Activated naive CD4-positive, alpha-beta T cell (primary cell): ENCODE measurements at places on chromosomes 3 and 15.

- DNase-seq = no peak
Measured at GRCh38 chr3:39937874-39938273, 128.5 kb downstream of the MYRIP start.

GRCh38 chr15:39852250-39852649 lies 67.8 kb downstream of the GPR176 start:
- no peak for DNase-seq

DNA sequence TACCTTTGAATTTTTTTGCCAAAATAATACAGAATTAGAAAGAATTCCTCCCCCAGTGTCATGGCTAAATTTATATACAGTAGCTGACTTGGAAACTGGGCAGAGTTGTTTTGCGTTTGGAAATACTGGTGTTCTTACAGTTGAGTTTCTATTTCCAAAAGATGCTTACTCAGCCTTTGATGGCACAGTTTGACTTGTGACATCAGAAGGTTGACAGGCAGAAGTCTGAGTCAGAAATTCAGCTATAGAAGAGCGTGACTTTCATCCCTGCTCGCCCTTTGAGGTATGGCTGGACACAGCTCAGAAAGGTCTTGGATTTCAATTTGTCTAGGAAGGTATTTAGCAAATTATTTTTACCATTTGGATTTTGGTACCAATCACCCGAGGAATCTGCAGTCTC lies 175.8 kb downstream of the VGLL4 start:
- DNase-seq = no peak

DNA sequence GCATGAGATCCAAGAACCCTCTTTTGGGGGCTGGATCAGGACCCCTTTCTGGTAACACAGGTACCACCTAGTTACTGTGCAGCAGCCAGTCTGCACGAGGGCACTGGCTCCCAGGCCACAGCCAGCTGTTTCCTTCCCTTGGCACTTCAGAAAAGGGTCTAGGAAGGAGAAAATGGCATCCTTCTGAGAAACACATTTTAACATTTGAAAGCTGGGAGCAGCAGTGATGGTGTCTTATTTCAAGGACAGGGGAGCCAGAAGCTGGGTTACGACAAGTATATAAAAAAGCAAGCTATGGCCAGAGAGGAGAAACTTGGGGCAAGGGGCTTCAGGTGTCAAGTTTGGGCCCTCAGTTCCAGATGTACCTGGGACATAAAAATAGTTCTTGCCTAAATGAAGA lies 282.8 kb downstream of the CTNNB1 start:
- DNase-seq = no peak

GRCh38 chr3:107644631-107645030 lies 121.9 kb downstream of the BBX start:
- DNase-seq = no peak

DNA sequence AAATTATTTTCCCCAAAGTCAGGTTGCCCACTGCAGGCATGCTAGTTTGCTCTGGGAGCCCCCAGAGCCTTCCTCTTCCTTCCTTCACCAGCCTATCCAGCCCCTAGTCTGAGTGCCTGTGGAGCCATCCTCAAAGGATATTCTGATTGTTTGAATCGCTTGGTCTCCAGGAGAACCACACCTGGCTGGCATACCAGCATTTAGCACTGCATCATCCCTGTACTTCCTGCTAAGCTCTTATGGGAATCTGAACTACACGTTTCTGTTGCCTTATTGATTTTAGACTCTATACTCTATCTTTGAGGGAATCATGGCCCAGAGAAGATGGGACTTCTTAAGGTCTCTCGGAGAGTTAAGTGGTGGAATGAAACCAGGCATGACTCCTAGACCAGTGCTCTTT lies 26.3 kb downstream of the ZBTB38 start:
- DNase-seq = no peak

DNA sequence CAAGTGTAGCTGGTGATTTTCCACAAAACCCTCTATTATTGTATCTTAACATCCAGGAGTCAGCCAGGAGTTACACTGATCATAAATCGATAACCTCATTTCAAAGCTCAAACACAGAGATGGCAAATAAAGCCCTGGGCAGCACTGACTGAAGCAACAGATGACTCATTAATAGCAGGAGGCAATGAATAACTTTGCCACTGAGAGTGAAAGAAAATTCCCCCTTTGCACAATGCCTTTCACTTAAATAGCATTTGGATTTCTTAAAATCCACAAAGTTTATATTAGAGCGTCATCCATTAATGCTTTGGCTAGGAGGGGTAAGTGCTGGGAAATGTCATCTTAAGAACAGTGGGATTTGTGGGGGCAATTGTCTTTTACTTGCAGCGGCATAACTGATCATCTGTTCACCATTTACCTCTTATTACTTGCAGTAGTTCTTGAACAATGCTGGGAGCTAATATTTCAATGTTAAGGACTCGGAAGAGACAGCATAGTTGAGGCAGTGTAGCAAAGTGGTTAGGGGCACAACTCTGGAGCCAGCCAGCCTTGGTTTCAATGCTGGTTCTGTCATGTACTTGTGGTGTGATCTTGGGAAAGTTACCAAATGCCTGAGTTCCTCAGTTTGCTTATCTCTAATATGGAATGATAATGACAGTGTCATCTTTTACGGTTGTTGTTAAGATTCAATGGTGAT lies 630.4 kb upstream of the TBL1XR1 start:
- DNase-seq = no peak

- DNase-seq = no peak
Measured at GRCh38 chr15:100889385-100890050, 9.9 kb downstream of the ALDH1A3 start.

DNA sequence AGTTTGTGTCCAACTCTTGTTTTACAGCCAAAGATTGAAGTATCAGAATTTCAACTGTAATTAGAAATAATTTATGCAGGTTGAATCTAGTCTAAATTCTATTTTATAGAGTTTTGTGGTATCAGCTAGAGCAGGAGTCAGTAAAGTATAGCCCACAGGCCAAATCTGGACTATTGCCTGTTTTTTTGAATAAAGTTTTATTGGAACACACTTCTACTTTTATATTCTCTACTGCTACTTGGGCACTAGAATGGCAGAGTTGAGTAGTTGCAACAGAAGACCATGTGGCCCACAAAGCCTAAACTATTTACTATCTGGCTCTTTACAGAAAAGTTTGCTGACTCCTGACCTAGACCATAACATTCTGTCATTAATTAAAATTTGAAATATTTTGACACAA lies 36.3 kb downstream of the TFG start:
- no peak for DNase-seq

DNA sequence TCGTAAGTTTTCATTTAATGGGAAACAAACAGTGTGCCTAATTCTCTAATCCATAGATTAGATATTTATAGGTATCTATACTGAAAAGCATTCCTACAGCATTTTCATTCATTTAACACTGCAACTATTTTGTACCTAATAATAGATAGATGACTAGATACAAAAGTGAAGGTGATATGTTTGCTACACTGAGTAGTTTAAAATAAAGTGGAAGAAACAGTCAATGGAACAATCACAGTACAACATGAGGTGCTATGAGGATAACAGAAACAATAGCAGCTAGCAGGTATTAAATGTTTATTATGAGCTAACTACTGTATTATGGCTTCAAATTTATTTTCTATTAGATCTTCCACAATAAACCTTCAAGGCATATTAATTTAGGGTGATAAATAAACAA lies 31.1 kb upstream of the ANXA2 start:
- DNase-seq = no peak

DNA sequence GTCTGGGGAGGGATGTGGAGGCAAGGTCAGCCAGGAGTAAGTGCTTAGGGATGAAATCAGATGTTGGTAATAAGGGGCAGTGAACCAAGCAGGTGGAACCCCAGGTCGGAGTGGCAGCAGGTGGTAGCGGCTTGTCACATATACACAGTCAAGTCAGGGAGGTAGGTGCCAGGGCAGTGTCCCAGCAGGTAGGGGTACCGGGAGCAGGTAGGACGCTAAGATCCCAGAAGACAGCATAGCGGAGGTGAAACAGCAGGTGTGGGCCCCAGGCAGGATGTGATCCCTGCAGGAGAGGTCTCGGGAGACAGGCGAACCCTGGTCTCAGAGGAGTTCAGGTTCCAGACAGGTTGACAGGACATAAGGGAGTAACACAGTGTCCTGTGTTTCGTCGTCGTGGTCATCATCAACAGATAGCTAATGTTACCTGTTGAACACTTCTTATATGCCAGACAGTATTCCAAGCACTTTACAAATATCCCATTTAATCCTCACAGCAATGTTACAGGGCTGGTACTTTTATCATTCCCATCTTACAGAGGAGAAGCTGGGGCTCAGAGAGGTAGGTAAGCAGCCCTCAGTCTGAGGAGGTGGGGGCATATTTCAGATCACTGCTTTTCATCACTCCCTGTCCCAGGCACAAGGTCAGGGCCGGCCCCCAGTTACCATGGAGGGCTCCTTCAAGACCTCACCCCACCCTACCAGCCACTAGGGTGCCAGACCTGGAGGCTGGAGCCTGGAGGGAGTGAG lies 241.6 kb downstream of the UACA start:
- no peak for DNase-seq

DNA sequence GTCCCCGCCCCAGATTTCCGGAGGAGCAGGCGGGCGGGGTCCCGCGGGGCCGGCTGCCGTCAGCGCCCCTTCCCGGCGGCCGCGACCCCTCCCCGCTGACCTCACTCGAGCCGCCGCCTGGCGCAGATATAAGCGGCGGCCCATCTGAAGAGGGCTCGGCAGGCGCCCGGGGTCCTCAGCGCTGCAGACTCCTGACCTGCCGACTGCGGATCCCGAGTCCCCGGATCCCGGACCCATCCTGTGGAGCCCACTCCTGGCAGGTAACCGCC lies at the start of gene TRH:
TSS of gene TRH (plus strand) at position 157 of the 269 bp plus-strand sequence. CDS start 1,097 bp downstream, outside the sequence.
- DNase-seq = no peak

GRCh38 chr3:22175947-22176346 lies 424.9 kb upstream of the ZNF385D start:
- DNase-seq = no peak
